Kasumi-1 (cell line): ENCODE measurements at places on chromosomes 4 and X.
A peak's percentile ranks its signal among the peaks of the same experiment; 100 is the strongest.

DNA sequence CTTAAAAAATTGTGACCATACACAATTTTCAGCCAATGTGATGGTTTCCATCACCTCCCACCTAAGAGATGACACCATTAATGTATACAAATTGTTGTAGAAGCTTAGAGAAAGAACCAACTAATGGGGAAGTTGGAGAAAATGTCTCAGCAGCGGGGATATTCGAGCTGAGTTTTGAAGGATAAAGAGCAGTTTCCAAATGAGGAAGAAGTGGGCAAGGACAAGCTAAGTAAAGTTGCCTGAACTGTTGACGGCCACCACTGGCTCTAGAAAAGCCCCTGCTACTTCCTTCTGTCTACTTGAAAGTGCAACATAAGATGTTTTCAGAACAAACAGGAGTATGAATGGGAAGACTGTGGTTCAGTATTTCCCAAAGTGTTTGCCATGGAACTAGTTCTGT, 92.0 kb downstream of the CHRNA9 start:
- peak; percentile 83 for DNase-seq

GRCh38 chr4:135050086-135050717, 848.6 kb upstream of the PABPC4L start:
- DNase-seq: no peak

DNA sequence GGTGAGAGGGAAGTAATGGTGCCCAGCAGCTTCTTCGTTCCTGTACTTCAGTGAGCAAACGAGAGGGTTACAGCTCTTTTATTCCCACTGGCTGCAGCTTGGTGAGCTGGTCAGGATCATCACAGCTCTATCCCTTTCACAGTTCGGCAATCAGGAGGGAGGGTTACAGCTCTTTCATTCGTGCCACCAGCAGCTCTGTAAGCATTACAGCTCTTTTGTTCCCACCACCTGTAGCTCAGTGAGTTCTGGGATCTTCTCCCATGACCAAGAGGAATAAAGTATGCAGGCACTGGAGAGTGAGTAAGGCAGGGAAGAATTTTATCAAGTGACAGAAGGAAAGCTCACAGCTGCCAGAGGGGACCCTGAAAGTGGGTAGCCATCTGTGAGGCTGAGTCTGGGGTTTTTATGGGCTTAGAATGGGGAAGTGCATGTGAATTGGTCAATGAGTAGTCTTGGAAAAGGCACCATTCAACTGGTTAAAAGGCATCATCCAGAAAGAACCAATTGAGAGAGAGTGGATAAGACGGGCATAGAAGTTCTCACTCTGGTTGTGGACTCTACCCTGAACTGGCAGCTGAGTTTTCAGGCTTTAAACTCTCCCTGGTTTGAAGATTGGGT, 123.7 kb downstream of the COX18 start:
- DNase-seq: no peak

- DNase-seq: no peak
Observed at GRCh38 chr4:12360391-12360790, 931.7 kb upstream of the HS3ST1 start.

DNA sequence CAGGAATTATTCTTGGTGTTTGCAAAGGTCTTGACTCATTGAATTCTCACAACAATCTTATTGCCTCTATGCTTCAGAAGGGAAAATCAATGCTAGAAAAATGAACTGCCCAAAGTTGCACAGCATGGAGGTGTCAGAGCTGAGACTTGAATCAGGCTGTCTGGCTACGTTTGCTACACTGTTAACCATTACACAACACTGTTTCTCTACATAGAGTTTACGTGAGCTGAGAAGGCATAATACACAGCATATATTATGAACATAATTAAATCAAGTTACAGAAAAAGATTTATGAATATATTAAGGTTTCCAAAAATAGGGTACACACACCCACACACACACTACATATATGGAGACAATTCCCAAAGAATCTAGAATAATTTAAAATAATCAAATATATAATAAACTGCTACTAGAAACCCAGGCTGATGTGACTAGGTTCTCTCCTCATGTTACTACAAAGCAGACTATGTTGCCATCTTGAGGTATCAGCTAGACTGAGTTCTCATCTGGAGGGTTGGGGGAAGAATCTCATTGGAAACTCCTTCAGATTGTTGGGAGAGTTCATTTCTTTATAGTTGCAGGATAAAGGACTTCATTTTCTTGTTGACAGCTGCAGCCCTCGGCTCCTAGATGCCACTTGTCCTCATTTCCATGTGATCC, 1270.5 kb downstream of the ARAP2 start:
- DNase-seq: no peak

DNA sequence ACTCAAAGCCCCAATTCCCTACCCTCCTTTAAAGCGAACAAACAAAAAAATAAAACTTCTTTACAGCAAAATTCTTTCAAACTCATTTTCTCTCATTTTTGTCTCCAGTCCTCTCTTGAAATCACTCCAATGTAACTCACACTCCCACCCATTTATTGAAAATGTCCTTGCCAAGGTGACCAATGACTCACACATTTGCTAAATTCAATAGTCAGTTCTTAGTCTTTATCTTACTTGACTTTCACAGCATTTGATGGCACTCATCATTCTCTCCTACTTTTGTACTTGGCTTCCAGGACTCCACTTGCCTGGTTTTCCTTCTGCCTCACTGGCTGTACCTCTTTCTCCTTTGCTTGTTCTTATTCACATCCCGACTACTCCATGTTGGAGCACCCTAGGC, 19.9 kb downstream of the CC2D2A start:
- no peak for DNase-seq

DNA sequence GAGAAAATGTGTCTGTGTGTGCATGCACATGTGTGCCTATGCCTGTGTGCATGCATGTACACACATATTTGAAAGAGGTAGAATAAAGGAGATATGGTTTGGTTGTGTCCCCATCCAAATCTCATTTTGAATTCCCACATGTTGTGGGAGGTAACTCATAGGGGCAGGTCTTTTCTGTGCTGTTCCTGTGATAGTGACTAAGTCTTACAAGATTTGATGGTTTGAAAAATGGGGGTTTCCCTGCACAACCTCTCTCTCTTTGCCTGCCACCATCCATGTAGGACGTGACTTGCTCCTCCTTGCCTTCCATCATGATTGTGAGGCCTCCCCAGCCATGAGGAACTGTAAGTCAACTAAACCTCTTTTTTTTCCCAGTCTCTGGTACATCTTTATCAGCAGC, 87.2 kb downstream of the PRDM5 start:
- no peak for DNase-seq
